ENCODE measurements at places on chromosomes 3 and 15.
A peak's percentile ranks its signal among the peaks of the same experiment; 100 is the strongest.

DNA sequence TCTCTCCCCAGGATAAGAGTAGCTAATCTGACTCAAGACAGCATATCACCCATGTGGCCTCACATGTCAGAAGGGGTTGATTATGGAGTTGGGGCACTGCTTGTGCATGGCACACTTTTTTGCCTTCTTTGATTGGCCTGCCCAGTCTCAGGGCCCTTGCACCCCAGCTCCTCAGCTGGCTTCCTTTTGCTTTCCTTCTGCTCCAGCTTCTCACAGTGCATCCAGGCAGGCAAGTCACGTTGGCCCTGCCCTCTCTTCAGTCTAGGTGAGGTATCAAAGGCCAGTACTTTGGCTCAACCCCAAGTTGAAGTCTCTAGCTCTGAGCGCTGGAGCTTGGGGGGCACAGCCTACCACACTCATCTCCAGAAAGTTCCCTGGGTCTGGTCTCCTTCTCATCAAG lies 42.2 kb downstream of the NGRN start:
- DNase-seq: no peak

DNA sequence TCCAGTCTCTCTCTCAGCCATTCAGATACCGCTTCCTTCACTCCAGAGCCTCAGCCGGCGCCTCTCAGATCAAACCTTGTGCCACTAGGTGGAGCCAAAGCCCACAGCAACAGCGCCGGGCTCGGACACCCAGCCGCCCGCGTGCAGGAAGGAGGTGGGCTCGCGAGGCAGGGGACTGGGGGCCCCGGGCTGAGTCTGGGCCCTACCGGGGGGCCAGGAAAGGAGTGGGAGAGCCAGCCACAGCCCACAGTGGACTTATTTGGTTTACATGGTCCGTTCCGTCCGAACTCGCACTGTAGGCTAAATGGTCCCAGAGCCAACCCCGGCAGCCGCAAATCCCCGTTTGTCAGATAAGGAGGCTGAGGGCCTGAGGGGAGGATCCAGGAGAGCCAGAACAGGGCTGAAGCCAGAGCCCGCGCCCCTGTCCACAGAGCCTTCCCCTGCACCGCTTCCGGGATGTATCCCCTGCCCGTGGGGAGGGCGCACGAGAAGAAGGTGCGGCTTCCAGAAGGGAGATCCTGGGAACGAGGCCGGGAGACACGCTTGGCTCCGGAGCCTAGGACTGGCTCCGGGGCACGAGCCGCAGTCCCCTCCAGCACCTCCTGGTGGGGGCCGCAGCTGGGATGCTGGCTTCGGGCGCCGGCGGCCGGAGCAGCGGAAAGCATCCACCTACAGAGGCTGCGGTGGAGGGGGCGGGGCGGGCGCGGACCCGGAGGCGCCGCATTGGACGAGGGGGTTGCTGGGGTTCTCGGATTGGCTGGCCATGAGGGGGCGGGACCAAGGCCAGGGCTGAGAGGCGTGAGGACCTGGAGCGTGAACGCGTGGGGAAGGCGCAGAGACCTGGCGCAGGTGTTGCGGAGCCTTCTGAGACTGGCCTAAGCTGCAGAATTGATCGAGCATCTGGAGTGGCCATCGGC lies 6.5 kb upstream of the CYP11A1 start:
- DNase-seq: peak; percentile 90

- DNase-seq: no peak
Observed at GRCh38 chr15:71480556-71480955, 329.8 kb upstream of the NR2E3 start.

DNA sequence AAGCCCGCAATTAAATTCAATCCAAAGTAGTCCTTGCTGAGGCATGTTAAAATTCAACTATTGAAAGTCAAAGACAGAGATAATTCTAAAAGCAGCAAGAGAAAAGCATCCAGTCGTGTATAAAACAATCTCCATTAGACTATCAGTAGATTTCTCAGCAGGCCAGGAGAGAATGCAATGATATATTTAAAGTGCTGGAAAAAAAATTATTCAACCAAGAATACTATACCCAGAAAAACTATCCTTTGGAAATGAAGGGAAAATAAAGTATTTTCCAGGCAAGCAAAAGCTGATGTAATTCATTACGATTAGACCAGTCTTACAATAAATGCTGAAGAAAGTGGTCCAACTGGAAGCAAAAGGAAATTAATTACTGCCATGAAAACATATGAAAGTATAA lies 113.5 kb downstream of the TRIM42 start:
- DNase-seq: no peak

DNA sequence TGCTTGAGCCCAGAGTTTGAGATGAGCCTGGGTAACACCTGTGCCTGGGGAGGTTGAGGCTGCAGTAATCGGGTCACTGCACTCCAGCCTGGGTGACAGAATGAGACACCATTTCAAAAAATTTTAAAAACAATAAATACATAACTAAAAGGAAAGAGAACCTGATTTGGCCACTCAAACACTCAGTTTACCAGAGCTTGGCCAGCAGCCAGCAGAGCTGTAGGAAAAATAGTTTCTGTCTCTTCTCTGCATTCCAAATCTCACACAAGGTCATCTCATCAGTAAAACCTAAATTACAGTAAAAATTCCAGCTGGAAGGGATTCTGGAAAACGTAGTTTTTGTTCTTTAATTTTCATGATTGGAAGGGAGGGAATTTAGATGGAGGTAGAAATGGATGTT lies 7.8 kb upstream of the PPM1L start:
- DNase-seq: no peak
